ENCODE measurements at places on chromosomes 12 and 14.

DNA sequence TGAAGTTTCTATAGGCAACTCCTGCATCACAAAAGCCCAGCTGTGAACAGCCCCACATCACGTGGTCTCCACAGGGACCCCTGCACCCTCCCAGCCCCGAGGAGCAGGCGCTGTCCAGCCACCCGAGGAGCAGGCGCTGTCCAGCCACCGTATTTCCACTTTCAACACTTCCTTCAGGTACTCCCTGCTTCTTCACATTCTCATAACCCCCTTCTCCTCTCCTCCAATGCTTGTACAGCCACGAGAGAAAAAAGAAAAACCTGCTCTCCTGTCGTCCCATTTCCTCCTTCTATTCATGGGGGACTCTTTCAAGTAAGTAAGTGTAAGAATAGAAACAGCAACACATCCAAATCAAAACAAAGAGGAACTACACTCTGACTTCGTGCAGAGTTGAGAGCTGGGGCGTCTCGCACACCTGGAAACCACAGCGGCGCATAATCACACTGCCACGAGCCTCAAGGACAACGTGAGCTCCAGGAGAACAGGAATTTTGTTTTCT lies 11.9 kb downstream of the CDC42BPB start:
- no peak for DNase-seq

GRCh38 chr12:67692966-67693365 lies 44.4 kb downstream of the DYRK2 start:
- no peak for DNase-seq

GRCh38 chr12:15230137-15230536 lies 8.9 kb upstream of the RERG start:
- DNase-seq: no peak

GRCh38 chr12:18151036-18151435 lies 61.0 kb upstream of the RERGL start:
- no peak for DNase-seq

DNA sequence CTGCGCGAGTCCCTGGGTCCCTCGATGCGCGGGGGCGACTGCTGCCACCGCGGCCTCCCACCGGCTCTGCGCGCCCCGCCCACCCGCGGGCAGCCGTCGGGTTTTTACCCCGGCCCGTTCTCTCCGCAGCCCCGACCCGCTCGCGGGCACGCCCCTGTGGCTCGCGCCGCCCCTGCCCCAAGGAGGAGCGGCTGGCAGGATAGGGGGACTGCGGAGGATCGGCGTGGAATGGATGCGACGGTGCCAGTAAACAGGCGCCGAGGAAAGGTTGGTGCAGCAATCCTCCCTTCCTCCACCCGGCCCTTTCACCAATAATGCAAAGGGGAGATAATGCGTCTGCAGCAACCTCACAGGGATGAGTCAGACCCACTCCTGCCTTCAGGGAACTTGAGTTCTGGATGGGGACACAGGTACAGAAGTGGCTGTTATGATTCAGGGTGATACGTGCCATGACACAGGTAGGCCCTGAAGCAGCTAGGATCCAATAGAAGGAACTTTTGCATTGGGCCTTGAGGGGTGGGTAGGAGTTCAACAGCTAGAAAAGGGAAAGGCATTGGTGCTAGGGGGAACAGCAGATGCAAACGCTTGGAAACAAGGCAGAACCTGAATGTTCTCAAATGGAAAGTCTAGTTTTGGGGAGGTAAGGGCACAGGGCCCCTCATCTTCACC lies 554 bp upstream of the DEGS2 start:
- DNase-seq: no peak

GRCh38 chr12:130945786-130946492 lies 7.8 kb upstream of the ADGRD1 start:
- no peak for DNase-seq

DNA sequence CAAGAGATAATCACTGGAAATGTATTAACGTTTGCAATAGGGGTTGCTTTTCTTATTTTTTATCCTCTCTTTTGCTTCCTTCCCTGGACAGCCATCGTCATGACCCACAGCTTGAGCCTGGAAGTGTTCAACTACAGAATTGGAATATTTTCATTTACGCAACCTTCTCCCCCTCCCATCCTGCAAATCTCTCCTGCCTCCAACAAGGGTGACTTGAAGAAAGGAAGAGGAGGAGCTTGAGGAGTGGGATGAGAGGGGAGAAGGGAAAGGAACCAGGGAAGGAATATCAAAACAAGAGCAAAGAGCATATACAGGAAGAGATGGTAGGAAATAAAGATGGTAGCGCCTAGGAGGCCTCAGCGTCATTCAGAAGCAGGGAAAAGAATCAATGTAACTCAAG lies 1.6 kb upstream of the MANSC4 start:
- no peak for DNase-seq

DNA sequence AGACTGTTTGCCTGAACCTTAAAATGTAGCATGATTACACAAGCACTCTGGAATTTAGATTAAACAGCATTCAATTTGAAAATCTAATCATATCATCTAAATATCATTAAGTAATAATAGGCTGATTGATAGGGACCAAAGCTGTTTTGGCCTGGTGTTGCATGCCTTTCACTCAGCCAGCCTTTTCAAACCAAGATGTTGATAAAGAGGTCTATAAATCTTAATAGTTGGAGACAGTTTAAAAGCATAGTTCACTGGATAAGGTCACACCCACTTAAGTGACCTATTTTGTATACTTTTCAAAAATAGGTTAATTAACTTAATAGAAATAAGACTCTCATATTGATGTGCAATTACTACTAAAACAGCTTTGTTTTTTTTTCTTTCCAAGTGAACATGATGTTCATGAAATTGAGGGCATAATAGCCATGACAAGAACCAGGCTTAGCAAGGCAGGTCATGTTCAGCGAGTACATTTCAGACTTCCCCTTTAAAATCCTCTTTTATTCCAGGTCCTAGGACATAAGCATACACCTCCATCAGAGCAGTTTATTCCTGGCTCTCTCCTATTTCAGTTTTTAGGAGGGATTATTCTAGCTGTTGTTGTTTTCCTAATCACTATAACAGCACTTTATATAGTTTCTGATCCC lies 349.0 kb downstream of the RAD51B start:
- DNase-seq: no peak

- no peak for DNase-seq
Measured at GRCh38 chr14:95295600-95296376, 23.9 kb downstream of the CLMN start.

DNA sequence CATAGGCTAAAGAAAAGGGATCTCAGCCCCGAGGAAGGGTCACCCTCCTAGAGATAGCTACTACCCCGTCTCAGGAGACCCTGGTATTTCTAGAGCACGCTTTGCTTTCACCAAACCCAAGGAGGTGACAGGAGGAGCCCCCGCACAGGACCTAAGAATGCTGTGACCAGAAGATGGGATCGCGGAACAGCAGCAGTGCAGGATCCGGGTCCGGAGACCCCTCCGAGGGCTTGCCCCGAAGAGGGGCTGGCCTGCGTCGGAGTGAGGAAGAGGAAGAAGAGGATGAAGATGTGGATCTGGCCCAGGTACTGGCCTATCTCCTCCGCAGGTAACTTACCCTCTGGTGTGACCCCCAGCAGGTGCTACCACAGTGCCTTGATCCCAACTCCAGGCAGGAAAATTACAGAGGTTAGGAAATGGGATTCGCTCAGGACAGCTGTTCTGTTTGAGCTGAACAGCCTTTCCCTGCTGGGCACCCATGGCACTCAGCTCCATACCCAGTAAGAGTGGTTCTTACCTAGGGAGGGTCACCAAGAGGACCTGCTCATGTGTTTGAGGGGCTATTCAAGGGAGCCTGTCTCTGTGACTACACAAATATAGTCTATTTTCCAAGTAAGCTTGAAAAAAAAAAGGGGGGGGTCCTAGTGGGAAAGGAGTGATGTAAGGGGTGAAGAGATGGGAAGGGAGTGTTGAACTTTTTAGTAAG lies 826 bp upstream of the NRL start:
- DNase-seq: no peak

DNA sequence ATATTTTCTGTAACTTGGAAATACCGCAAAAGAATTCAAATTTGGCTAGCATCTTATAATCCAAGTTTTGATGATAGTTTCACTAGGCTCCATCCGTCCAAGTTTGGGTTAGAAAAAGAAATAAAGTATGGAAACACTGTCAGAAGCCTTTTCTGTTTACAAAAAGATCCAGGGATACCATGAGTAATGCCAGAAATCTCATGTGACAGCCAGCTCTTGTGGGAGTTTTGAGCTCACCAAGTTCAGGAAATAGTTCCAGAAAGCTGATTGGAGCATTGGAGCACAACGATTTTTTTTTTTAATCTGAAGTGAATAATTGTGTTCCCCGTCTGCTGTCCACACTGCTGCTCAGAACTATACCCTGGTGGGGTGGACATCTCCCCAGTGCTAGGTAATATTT lies 229.7 kb upstream of the NPAS3 start:
- no peak for DNase-seq

GRCh38 chr14:92503756-92504491 lies 9.7 kb upstream of the RIN3 start:
- no peak for DNase-seq

DNA sequence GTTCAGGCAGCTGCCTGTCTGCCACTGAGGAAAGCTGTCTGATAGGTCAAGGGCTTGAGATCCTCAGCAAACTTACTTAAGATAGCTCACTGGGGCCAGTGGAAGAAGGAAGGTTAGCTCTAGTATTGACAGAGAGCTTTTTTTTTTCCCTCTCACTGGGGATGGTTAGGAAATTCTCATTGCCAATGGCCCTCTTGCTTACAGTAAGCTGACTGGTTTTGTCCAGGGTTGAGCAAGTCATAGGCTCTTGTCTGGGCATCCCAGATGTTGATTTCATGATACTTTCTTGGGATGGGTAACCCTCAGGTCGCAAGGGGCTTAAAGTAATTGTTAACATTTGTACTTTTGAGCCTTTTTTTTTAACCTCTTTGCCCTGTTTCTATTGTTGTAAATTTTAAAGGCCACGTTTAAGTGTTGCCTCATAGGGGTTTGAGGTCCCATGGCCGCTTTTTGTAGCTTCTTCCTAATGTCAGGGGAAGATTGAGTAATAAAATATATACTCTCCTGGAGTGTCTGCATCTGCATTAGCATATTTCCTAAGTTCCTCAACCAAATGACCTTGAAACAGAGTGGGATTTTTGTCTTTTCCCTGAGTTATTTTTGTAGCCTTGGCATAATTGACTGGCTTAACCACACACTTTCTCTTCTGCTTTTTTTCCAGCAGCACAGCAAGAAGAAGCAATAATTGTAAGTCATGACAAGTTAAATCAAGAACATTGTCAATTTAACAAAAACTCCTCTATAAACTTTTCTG lies 716.0 kb downstream of the LRFN5 start:
- DNase-seq: no peak

DNA sequence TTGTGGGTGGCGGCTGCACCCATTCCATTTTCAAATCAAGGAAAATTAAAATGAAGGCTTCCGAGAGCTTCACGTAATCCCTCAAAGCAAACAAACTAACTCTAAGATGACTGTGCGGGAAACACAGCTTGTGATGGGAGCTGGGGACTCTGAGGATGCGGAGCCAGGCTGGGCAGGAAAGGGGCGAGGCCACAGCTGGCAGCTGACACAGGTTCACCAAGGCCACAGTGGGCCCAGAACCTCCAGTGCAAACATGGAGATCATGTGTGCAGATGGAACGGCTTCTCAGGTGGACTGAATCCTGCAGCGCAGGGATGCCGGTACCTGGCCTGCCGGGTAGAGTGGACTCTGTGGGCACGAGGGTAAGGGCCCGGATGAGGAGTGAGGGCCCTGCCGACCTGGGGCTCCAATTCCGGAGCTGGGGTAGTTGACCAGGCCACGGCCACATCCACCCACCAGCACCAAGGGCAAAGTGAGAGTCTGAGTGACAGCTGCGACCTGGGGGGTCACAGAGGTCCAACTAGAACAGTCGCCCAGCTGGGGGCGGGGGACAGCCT lies 19.2 kb upstream of the BTBD6 start:
- DNase-seq: no peak

GRCh38 chr14:34055157-34055950 lies 104.5 kb upstream of the EGLN3 start:
- DNase-seq: no peak

All from stimulated activated CD8-positive, alpha-beta memory T cell treated with anti-CD3 and anti-CD28 coated beads, Interleukin-4, amount 100 ng/mL, for 1 hour (primary cell).